ENCODE measurements at places on chromosomes 2 and 18.
A peak's percentile ranks its signal among the peaks of the same experiment; 100 is the strongest.

DNA sequence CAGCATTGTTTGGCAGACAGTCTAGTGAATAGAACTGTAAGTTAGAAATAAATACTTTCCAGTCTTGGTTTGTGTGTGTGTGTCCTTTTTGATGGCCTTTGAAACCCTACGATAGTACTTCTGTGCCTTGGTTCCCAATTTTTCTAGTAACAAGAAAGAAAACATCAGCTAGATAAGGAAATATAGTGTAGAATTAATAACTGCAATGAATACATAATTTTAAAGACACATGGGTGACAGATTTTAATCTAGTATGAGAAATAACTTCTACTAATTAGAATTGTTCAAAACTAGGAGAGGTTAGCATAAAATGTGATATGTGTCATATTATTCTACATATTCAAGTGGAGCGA is 44.5 kb upstream of the NEMP2 start:
- DNase-seq: no peak

- DNase-seq: peak; percentile 41
Observed at GRCh38 chr2:73175663-73176204, 26.6 kb upstream of the NOTO start.

GRCh38 chr2:101998896-101999789 is 7.4 kb downstream of the IL1R2 start:
- peak; percentile 28 for DNase-seq

- no peak for DNase-seq
Observed at GRCh38 chr2:33090553-33091134, 143.9 kb downstream of the LTBP1 start.

GRCh38 chr2:160156100-160156499 is 44.0 kb downstream of the ITGB6 start:
- DNase-seq: no peak

DNA sequence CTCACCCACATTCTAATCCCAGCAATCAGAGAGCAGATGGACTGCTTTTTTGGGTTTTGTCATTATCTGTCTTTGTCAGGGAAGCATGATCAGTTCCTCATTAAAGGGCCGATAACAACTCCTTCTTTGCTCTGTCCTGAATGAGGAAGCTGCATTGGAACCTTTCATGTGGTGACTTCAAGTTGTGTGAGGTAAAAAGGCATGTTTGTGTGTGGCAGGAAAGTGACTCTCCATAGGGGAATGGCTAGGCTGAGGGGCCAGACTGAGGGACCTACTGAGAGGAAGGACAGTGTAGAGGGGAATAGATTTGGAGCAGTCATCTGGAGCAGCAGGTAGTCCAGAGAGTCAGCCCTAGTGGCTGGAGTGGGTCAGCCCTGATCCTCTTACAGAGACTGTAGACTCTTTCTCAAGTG is 23.6 kb upstream of the LRRTM1 start:
- DNase-seq: no peak

DNA sequence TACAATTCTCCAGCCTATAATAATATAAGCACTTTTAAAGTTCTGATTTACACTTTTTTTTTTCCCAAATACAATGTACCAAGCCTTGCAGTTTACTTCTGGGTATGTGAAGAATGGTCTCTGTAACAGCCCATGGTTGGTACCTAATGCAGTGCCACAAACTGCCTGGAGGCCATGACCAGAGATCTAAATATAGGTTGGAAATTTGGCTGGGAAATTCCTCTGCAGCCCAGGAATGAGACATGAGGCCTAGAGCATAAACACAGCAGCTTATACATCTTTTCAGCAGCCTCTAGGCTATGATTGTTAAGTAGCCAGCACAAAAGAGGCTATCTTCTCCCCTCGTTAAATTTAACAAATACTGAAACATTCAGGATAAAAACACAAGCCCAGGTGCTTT is 432.0 kb upstream of the FAM98A start:
- no peak for DNase-seq

GRCh38 chr2:224562831-224563230 is 22.3 kb downstream of the CUL3 start:
- no peak for DNase-seq

- no peak for DNase-seq
Observed at GRCh38 chr2:207119048-207119447, 46.7 kb downstream of the KLF7 start.

DNA sequence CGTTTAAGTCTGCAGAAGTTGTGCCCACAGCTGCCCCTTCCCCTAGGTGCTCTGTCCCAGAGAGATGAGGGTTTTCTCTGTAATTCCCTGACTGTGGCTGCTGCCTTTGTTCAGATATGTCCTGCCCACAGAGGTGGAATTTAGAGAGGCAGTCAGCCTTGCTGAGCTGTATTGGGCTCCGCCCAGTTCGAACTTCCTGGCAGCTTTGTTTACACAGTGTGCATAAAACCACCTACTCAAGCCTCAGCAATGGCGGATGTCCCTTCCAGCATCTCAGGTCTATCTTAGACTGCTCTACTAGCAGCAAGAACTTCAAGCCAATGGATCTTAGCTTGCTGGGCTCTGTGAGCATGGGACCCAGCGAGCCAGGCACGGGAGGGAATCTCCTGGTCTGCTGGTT is 48.1 kb downstream of the LHCGR start:
- no peak for DNase-seq

DNA sequence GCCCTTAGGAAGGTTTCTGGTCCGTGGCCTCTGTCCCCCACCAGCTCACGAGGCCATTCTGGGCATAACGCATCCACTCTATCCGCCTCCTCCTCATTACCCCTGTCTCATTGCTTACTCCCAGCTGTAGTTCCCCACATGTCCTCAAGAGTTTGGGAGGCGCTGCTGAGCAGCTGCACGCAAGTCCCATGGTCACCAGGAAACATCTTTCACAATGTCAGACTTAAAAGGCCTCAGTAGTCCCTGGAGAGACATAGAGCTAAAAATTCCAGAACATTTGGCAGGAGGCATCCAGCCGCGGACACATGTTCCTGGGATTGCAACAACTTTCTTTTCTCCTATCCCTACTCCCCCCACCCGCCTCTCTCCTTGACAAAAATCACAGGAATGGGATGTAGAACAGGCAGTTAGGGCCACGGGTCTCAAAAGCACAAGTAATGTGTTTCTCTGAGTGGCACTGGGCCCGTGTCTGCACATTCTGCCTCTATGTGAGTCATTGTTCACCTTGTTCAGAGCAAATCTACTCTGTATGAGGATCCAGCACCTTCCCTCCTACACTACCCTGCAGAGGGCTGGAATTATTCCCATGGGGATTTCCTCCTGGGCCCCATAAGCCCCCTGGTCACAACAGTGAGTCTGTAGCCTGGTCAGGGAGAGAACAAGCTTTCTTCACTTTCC is 8.1 kb downstream of the LBH start:
- no peak for DNase-seq

DNA sequence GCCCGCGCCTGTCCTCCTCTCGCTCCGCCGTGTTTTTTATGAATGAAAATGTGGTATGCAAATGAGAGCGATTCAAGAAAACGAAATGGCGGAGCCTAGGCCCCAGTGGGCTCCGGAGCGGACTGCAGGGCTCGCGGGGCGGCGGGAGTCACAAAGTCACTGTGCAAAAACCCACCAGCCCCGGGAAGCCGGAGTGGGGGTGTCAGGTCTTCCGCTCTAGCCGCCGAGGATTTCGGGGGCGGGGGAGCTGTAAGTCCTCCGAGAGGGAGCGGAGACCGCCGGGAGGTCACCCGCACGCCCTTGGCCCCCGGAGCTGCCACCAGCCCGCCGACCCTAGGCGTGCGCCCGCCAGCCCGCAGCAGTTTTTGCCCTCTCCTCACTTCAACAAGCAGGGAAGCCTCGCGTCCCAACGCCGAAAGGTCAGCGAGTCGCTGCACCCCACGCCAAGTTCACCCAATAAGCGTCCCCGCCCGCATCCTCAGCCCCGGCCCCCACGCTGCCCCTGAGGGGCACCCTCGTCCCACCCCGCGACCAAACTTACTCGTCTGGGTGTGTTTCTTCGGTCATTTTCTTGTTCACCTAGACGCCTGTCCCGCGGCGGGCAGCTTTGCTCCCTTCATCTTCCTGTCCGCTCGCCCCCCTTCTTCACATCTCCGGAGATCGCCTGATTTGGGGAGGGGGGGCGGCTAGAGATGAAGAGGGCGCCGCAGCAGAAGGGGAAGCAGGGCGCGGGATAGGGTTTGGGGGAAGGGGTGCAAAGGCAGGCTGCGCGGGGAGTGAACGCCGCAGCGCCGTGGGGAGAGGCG is 775 bp downstream of the SPRED2 start:
- DNase-seq: no peak

DNA sequence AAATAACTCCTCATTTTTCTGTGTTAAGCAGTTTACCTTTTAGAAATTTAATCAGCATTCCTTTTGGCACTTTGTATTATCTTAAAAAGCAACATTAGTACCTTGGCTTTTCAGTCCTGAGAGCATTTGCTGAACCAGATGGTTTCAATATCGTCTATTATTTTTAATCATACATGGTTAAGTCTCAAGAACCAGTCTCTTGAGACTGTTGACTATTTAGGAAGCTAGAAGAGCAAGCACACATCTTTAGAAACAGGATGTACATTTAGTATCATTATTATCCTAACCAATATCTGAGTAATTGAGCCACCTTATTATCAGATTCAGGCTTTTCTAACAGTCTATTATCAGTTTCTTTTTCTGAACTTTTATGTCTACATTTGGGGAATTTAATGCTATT is 28.2 kb upstream of the ZEB2 start:
- DNase-seq: no peak

DNA sequence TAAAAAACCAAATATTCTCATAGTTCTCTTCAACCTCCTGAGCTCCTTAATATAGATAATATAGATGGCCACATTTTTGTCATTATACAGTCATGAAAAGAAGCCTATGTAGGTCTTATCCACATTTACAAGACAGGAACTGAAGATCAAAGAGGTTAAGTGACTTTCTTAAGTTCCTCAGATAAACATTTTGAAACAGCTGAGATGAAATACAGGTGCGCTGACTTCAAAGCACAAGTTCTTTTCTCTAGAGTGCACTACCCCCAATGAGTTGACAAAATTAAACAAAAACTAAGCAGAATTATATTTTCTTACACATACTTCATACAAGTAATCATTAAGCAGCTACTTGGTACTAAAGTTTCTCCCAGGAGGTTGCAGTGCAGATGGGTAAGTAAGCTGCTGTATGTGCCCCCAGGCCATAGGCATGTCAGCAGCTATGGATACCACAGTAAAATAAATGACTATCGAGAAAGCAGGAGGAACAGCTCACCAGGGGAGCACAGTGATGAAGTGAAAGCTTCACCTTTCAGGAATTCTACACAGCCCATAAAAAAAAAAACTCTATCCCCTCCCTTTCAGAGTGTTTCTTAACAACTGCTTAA is 199.8 kb downstream of the DPP10 start:
- no peak for DNase-seq

- no peak for DNase-seq
Observed at GRCh38 chr2:112019569-112019982, 35.5 kb upstream of the TMEM87B start.

DNA sequence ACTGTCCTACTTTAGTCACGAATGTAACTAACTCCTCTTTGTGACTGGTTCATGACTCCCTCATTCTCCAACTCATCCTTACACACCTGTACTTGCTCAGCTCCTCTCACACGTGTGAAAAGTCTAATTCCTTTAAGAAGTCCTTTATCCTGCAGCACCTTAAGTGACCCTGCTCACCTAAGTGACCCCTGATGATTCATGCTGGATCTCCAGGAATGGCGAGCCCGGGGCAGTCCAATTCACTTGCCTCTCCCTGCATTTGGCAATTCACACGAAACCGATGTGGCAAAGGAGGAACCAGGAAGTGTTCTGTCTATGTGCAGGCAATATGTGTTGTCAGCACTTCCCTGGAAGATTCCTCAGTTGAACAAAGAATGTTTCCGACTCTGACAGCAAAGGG is 189.8 kb upstream of the NABP1 start:
- no peak for DNase-seq

DNA sequence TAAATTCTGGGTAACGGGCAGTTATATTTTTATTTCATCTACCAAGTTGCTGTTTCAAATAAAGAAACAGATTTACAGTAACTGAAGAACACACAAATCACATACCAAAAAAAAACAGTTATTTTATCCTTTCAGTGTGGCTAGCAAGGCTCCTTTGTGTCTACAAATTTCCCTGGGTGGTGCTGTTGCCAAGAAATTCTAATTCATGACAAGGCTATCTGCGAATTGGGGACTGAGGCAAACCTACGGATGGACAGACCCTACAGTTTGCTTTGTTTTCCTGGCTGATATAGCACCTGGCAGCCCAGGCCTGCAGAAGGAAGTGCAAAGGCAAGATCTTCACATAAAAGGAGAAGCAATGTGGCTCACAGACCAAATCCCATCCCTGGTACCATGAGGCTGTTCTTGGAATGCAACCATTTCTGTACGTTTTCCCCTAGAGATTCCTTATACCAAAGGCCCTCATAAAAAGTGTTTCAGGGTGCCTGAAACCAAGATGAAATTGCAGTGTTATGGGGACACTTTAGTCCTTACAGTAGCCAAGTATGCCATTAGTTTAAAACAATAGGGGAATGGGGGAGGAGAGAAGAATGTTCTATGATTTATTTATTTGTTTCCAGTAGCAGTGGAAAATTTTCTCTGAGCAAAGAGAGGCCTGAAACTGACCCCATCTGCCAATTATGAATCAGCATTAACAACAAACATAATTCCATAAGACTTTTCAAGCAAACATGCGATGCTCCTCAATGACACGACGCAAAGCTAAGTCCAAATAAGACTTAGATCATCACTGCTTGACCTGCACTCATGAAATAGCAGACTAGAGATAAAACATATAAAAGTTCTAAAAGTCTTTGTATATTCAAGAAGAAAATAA is 4.3 kb downstream of the KLF7 start:
- no peak for DNase-seq

DNA sequence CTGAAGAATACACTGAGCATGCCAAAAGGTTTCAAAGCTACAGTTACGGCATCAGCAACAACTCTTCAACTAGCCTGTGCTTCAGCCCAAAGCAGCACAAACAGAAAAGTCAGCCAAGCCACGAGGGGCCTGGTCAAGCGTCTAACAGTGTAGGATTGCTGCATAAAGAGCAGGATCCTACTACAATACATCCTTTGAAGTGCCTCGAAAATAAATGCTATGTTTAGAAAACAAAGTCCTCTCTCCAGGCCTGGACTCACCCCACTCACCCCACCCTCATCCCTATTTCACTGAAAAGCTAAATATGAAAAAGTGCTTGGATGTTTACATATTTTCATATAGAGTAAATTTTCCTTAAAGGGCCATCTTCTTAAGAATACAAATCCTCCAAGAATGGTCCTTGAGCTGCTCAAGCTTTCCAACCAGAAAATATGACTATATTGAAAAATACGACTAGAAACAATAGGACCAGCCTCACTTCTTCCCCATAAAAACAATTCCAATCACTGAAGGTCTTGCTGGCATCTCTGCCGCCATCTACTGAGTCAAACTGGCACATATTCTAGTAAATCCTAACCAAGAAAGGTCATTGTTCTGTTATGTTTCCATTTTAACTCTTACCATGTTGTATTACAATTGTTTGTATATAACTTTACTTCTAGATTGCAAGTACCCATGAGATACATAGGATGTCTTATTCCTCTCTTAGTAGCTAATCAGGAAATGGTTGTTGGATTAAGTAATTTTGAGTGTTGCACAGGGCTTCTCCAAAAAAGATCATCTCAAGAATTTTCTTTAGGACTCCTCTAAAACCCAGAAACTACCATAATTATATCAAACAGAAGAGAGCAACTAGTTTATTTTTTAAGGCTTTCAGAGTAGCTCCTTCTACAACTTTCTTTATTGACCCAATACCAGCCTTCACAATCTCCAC is 63.6 kb downstream of the CLHC1 start:
- DNase-seq: no peak

- no peak for DNase-seq
Observed at GRCh38 chr2:45172142-45172541, 162.9 kb upstream of the SIX2 start.

GRCh38 chr2:231411831-231412617 is 16.5 kb downstream of the B3GNT7 start:
- DNase-seq: no peak
